ENCODE measurements at places on chromosomes 2 and 18. TPM values are rescaled to one million over a fixed set of nuclear protein-coding genes. Genes with fewer than 3 reads are reported as not detected.

The COQ10B gene
- total RNA-seq = 22.2 TPM

GRCh38 chr2:42486145-42486906 lies 7.5 kb downstream of the KCNG3 start:
- H3K4me1 ChIP-seq = no peaks in the 10 kb centered on the region
- no peak overlapping the region for H3K27ac ChIP-seq
- no peak overlapping the region for H3K4me3 ChIP-seq
- peaks cover 17% of the 10 kb centered on the region for H3K27me3 ChIP-seq

The RSAD2 gene
- 119 TPM for total RNA-seq

- H3K4me3 ChIP-seq = no peak overlapping the region
- no peak overlapping the region for H3K27ac ChIP-seq
- peaks cover 10% of the 10 kb centered on the region for H3K36me3 ChIP-seq
- no peaks in the 10 kb centered on the region for H3K27me3 ChIP-seq
Measured at GRCh38 chr18:77137851-77138250, 5.3 kb upstream of the MBP start.

The RAB27B gene
- 5.2 TPM for total RNA-seq

The PROKR1 gene
- total RNA-seq = not detected

GRCh38 chr2:32745675-32746074 lies 117.8 kb downstream of the TTC27 start:
- no peak overlapping the region for H3K27ac ChIP-seq
- H3K36me3 ChIP-seq = peaks cover 44% of the 10 kb centered on the region
- no peak for DNase-seq
- no peaks in the 10 kb centered on the region for H3K27me3 ChIP-seq
- no peak overlapping the region for H3K4me3 ChIP-seq

DNA sequence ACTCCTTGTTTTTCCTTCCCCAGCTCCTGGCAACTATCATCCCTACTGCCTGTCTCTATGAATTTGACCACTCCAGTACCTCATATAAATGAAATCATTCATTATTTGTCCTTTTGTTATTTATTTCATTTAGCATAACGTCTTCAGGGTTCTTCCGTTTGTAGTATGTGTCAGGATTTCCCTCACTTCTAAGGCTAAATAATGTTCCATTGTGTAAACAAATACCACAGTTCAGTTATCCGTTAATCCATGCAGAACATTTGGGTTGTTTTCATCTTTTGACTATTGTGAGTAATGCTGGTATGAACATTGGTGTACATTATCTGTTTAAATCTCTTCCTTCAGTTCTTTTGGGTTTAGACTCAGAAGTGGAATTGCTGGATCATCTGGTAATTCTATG lies 18.8 kb downstream of the DYNC2LI1 start:
- H3K36me3 ChIP-seq = no peaks in the 10 kb centered on the region
- no peaks in the 10 kb centered on the region for H3K27me3 ChIP-seq
- no peaks in the 10 kb centered on the region for H3K4me1 ChIP-seq
- H3K4me3 ChIP-seq = no peak overlapping the region
- DNase-seq = no peak
